ENCODE measurements at places on chromosomes 2 and 18.

DNA sequence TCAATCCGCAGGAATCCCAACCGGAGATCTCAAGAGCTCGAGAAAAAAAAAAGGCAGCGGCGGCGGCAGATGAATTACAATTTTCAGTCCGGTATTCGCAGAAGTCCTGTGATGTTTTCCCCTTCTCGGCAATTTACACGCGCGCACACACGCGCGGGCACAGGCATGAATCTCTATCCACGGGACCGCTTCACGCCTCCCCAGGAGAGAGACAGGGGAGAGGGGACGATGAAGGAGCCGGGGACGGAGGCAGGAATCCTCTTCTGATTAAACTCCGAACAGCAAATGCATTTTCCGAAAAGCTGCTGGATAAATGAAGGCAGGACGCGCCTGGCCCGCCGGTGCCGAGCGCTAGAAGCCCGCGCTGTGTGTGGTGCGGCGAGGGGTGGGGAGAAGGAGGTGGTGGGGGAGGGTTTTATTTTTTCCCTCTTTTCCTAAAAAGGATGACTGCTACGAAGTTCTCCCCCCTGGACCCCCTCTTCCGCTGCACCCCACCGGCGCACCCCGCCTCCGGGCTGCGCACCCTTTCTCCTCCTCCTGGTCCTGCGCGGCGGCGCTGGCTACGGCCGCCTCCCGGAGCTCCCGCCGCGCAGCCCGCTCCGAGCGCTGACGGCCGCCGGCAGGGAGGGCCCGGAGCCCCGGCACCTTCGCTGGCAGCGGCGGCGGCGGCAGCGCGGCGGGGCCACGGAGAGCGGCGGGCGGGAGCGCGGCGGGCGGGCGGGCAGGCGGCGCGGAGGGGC is at the start of gene BCL2:
Gene BCL2 (minus strand): TSS at position 387 of the 740 bp plus-strand sequence.
- DNase-seq: no peak

DNA sequence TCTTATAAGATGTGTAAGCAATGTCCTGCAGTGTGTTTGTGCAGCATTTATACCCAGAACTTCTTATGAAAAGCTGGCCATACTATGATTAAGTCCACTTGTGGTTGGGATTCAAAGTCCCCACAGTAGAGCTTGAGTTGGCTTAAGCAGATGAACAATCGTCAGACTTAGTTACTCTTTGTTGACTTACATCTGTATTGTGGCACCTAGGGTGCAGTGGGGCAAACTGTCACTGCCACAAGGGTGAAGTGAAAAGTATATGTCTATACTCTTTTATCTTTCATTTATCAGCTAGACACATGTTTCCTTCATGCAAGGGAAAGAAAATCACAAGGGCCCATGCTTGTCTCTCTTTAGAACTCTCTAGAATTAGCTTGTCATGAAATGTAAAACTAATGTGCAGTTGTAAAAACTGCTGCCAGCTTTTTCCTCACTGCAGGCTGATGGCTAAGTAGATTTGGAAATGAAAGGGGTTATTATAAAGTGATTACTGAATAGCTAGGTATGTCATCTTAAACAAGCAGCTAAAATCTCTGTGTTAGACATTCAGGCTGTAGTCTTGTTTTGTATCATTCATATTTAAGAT is 474.5 kb downstream of the PTPRM start:
- DNase-seq: no peak

DNA sequence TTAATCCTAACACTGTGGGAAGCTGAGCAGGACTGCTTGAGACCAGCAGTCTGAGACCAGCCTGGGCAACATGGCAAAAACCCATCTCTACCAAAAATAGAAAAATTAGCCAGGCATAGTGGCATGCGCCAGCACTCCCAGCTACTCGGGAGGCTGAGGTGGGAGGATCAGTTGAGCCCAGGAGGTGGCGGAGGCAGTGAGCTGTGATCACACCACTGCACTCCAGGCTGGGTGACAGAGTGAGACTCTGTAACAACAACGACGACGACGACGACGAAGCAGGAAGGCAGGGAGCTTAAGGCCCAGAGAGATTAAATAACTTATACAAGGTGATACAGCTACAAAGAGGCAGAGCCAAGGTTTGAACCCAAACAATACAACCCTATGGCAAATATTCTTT is 37.3 kb downstream of the CFAP36 start:
- DNase-seq: no peak

DNA sequence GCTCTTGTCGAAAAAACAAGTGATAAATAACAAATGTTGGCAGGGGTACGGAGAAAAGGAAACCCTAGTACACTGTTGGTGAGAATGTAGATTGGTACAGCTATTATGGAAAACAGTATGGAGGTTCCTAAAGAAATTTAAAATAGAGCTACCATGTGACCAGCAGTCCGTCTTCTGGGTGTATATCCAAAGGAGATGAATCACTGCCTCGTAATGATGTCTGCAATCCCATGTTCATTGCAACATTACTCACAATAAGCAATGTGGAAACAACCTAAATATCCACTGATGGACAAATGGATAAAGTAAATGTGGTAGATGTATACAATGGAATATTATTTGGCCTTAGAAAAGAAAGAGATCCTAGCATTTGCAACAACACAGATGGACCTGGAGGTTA is 50.6 kb downstream of the SLC16A14 start:
- DNase-seq: no peak

GRCh38 chr2:28002181-28002580 is 111.7 kb downstream of the BABAM2 start:
- no peak for DNase-seq

All from iPS DF 6.9 (cell line).